ENCODE measurements at places on chromosomes 11 and 22.

GRCh38 chr11:9462172-9462799 lies 1.5 kb downstream of the ZNF143 start:
- no peak for DNase-seq

DNA sequence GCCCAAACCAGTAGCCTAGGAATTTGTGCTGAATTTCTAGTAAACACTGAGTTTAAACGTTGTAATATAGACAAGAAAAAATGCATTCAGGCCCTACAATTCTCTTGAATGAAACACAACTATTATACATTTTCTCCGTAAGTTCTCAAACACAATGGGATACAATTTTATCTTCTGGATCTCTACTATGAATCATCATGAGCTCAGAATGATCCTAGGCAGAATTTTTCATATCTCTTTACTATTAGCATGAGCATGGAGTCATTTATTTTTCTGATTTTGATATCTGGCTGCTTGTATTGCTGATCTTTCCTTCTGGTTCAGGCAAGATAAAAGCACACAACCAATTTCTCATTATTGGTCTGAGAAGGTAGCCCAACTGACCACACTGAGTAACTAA lies 1123.4 kb upstream of the RAG2 start:
- DNase-seq, result no peak

- no peak for DNase-seq
Observed at GRCh38 chr11:71490044-71490730, 36.9 kb upstream of the KRTAP5-7 start.

DNA sequence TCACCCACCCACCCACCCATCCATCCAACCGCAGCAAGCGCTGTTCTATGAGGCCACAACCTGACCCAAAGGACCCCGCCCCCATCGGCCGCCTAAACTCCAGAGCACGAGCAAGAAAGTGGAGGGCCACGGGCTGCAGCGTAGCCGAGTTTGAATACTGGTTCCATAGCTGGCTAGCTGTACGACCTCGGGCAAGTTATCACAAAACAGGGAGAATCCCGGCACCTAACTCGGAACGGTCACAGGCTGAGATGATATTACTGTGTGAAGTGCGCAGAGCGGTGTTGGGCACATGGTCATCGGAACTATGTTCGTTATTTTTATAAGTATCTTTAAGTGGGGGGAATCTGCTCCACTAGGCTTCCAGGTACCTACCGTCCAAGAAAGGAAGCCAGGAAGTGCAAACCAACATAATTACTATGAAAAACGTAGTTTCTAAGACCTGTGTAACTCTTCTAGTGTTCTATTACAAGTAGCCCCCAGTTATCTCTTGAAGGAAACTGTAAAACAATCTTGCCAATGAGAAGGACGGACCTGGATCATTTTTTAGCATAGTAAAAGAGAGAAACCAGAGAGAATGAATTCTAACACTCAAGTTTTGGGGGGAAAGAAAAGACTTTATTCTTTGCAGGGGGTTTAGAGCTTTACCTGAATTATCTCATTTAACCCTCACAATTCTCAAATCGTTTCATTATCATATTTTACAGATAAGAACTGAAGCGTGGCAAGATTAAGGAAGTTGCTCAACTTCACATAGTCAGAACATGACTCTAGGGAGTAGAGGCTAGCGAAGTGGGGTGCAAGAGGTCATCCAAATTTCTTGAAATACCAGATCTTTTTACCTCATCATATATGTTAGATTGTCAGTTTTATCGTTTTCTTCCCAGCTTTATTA lies 663 bp upstream of the BUD13 start:
- DNase-seq, result no peak

- peak; percentile 76 for DNase-seq
Observed at GRCh38 chr11:35391922-35392688, 27.3 kb downstream of the SLC1A2 start.

- peak; percentile 52 for DNase-seq
Observed at GRCh38 chr22:20128902-20129746, 2.5 kb upstream of the ZDHHC8 start.

- no peak for DNase-seq
Observed at GRCh38 chr22:48310740-48311139, 1516.9 kb downstream of the BRD1 start.

GRCh38 chr11:133545199-133545803 lies 13.0 kb upstream of the OPCML start:
- DNase-seq, result no peak

- DNase-seq, result no peak
Observed at GRCh38 chr11:45794169-45794568, 10.8 kb upstream of the SLC35C1 start.

DNA sequence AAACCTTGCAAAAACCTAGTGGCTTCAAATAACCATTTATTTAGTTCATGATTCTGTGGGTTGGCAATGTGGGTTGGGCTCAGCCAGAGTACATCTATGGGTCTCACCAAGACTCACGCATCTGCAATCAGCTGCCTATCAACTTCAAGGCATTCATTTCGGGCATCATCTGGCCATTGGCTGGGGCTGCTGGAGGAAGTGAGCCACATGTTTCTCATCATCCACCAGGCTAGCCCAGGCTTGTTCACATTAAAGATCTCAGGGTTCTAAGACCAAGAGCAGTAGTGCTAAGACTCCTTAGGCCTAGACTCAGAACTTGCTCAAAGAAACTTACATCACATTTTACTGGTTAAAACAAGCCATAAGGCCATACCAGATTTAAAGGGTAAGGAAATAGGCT lies 478.9 kb upstream of the ARHGAP42 start:
- DNase-seq, result no peak

DNA sequence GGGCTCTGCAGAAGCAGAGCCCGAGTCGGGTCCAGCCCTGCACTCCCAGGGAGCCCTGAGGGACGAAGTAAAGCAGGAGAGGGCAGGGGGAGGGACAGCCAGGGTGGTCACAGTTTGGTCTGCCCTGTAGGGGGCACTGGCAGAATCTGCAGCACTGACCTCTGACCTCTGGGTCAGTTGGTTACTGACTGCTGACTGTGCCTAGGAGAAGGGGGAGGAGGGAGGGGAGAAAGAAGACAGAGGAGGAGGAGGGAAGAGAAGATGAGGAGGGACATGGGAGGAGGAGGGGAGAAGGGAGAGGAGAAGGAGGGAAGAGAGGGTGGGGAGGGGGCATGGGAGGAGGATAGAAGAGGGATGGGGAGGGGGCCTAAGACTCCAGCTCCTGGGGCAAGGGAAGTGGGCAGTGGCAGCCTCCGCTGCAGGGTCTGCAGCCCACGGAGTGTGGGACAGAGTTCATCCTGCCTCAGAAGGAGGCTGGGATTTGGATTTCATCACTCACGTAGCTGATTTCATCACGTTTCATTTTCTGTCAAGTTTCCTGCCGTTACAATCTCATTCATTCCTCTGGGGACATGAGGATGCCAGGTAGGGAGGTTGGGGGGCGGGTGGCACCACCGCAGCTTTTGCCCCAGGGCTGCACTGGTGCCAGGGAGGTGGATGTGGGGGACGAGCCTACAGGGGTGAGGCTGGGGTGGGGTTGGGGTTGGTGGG lies 55.2 kb downstream of the FLRT1 start:
- DNase-seq, result no peak

- no peak for DNase-seq
Observed at GRCh38 chr11:39102236-39102635, 2357.2 kb downstream of the LRRC4C start.

DNA sequence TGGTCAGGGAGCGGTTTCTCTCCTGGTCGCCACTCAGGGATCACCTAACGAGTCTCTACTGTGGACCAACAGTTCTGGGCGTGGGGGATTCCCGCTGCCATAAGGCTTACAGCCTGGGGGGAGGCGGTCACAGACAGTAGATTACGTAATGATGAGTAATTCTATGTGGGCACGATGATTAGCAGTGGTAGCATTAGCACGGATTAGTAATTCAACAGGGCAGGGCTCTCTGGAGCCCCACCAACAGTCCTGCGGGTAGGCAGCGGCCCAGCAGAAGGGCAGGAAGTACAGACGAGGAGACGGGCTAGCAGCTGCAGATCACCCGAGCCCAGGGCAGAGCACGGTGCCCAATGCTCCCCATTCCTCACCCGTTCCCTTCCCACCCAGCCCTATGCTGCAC lies 3.6 kb downstream of the SHISAL1 start:
- DNase-seq, result no peak

GRCh38 chr11:117303101-117303500 lies 12.0 kb downstream of the BACE1-AS start:
- DNase-seq, result no peak

DNA sequence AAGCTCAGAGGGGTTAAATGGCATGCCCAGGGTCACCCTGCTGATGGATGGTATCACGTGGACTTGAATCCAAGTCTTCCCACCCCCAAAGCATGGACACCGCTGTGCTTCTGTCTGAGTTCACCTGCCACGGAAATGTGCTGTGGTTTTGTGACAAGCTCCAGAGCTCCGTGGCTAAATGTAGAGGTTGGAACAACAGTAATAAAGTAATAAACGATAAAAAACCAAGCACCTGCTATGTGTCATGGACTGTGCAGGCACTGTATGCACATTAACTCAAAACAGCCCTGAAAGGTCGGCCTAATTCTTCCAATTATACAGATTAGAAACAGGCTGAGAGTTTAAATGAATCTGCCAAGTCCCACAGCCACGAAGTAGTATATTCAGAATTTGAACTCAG lies 182.1 kb upstream of the NAV2 start:
- DNase-seq, result no peak

DNA sequence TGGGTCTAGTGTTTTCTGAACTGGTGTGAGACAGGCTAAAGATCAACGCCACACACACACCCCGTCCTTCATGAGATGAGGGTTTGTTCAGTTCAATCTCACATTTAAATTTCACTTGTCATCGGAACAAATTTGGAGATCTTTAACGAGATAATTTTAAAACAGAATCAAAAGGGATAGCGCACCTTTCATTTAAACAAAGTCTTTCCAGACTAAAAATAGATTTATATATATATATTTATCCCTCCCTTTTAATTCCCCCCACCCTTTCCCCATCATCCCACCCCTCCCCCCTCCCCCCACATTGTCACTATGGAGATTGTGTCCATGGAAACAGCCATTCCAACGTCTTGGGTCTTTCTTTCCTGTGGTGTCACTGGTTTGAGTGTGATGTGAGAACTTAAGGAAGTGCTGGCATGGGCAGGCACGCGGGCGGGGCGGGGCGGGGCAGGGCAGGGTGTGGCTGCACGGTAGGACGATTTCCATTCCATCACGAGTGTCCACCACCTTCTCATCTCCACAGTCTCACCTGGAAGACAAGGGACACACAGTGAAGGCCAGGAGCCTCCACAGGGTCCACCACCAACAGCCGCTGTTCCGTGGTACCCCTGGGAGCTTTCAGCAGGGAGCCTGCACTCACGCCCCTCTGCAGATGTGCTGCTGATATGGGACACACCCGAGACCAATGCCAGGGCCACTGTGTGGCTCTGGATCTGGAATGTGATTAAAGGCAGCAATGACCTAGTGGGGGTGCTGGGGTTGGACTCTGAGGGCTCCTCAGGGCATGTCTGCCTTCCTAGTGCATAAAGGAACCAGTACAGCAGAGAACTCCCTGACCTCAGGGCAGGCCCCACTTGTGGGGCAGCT lies 30.5 kb upstream of the CYP2D6 start:
- no peak for DNase-seq

DNA sequence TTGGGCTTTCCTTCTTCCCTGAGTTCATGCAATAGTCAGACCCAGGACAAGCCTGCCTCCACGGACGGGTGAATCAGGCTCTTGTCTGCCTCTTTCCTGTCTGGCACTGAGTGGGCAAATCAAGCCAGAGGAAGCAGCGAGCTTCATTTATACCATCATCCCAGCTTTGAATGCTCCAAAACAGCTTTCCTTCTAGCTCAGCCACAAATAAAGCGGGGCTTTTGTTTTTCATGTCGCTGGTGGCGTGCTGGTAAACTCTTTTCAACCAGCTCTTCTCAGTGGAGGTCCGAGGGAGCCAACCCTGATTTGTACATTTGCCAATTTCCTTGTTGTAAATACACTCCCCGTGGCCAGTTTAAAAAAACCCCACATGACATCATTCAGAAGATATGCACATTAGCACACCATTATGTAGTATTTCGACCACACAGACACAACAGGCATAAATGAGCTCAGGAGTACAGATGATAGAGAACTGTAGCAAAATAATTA lies 8.6 kb downstream of the C11orf91 start:
- no peak for DNase-seq

DNA sequence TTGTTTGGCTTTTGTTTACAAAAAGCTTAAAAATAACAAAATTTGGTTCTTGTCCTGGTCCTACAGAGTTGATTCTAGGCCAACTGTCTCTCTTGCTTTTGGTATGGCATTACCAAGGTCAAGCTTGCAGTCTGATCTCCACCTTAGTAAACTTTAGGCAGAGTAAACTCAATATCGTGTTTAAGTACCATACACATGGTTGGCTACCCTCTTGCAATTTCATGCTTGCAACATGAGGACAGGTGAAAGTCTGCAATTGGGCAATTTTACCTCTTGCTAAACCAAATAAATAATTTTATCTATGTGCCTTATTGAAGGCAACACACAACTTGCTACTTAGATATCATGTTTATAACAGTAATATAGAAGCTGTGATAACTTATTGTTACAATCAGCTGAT lies 125.1 kb downstream of the ARHGAP20 start:
- no peak for DNase-seq

GRCh38 chr11:85517272-85517671 lies 109.9 kb downstream of the DLG2 start:
- DNase-seq, result no peak

- DNase-seq, result peak; percentile 32
Observed at GRCh38 chr22:24429411-24430365, 2.3 kb downstream of the ADORA2A start.

GRCh38 chr11:99739464-99740089 lies 718.8 kb downstream of the CNTN5 start:
- no peak for DNase-seq

- no peak for DNase-seq
Observed at GRCh38 chr22:24471570-24471969, 23.6 kb upstream of the UPB1 start.

GRCh38 chr22:20432244-20432686 lies 5.4 kb downstream of the SCARF2 start:
- no peak for DNase-seq

DNA sequence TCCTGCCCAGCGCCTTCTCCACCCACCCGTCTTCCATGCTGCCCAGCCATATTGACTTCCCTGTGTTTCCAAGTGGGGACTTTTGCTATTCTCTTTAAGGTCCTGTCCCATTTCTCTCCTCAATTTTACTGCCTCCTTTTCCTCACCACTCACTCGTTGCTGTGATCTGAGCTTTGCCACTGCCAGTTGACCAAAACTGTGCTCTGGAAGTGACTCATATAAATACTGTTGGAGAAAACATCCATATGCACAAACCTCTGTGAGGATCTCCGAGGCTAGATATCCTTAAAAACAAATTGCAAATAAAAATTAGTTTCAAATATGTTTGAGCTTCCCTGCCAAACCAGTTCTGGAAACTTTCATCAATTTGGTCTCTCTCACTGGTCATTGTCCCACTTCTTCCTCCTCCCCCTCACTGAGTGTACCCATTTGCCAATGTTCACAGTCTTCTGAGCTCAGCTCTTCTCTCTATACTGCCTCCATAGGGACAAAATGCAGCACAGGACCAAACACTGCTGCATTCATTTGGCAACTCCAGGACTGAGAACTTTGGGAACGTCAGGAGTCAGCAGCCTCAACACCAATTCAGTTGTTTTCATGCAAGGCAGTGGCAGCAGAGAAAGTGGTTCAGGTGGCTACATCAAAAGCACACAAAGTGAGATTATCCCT lies 34.0 kb upstream of the MMP13 start:
- DNase-seq, result no peak

Measured in naive thymus-derived CD8-positive, alpha-beta T cell (primary cell).